ENCODE measurements at places on chromosomes 4 and X. TPM values are rescaled to one million over a fixed set of nuclear protein-coding genes. Genes with fewer than 3 reads are reported as not detected.

The MCUB gene
- 110 TPM for total RNA-seq

GRCh38 chrX:129262912-129263311 lies 260.4 kb downstream of the SMARCA1 start:
- no peak for DNase-seq

DNA sequence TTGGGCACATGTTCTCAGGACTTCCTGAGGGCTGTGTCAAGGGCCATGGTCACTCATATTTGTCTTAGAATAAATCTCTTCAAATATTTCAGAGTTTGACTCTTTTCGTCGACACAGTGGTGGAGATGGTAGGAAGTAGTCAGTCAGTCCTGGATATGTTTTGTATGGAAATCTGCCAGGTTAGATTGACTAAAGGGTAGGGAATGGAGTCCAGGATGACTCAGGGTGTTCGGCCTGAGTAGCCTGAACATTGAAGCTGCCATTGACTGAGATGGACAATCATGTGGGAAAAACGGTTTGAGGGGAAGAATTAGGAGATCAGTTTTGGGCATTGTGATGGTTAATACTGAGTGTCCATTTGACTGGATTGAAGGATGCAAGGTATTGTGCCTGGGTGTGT lies 177.1 kb upstream of the CENPE start:
- DNase-seq = no peak

DNA sequence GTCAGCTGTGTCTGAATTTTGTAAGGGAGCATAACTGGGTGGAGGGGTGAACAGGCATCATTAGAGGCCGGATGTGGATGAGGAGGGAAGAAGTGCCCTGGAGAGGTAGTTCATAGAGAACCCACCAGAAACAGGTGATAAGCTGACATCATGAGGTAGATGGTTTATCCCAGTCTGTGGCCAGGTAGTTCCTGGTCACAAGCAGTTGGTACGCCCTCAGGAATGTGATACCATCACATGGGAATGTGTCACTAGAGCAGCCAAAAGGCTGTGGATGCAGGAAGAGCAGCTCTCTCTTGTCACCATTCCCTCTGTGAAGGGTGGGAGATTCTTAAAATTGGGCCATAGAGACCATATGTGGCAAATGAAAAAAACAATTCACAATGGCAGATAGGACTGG lies 21.9 kb downstream of the MSN start:
- no peak for DNase-seq

DNA sequence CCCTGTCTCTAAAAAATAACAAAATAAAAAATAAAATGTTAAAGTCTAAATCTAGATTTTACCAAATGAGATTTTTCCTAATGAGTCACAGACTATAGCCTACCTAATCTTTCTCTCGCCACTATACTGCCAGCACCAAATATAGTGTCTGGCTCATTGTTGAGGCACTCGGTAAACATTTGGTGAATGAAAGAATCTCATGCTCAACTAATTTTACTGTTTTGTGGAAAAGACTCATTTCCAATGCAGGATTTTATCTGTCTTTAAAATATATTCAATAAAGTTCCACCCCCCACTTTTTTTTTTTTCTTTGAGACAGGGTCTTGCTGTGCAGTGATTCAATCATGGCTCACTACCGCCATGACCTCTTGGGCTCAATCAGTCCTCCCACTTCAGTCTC lies 71.5 kb downstream of the PLS3 start:
- no peak for DNase-seq

DNA sequence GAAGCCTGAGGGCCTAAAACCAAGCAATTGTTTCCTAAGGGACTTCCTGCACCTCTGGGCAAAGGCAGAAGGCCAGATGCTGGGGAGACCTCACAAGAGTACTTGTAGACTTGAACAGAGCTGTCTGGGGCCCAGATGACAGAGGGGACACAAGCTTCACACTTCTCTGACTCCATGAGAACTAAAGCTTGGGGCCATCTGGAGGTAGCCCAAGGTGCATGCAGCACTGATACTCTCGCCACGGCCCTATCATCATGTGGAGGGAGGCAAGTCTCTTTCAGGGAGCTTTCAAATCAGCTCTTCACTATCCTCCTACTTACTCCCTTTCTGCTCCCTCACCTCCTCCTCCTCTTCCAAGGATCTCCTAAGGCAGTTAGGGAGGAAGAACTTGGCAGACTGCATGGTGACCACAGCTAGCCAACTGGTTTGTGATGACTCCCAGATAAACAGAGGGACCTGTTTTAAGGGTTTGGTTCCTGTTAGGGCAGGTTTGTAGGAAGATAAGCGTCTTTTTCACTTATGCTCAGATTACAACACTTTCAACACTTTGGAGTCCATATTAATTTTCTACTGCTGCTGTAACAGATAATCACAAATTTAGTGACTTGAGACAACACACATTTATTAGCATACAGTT lies 23.8 kb downstream of the MSL3 start:
- DNase-seq = no peak

GRCh38 chr4:87066403-87067123 lies 131.8 kb downstream of the AFF1 start:
- no peak for DNase-seq

GRCh38 chr4:48021100-48021499 lies 4.5 kb downstream of the NIPAL1 start:
- DNase-seq = no peak
